Esophagus muscularis mucosa (tissue), 4 donors: ENCODE measurements at places on chromosomes 1 and 21.
A peak's percentile ranks its signal among the peaks of the same experiment; 100 is the strongest.

GRCh38 chr1:222097588-222097987, 355.7 kb upstream of the DUSP10 start:
- DNase-seq = peak; percentile 78
- H3K4me1 ChIP-seq = no peaks in the 10 kb centered on the region
- no peaks in the 10 kb centered on the region for H3K36me3 ChIP-seq
- no peak overlapping the region for H3K27ac ChIP-seq
- no peaks in the 10 kb centered on the region for H3K27me3 ChIP-seq
- no peak overlapping the region for H3K4me3 ChIP-seq

DNA sequence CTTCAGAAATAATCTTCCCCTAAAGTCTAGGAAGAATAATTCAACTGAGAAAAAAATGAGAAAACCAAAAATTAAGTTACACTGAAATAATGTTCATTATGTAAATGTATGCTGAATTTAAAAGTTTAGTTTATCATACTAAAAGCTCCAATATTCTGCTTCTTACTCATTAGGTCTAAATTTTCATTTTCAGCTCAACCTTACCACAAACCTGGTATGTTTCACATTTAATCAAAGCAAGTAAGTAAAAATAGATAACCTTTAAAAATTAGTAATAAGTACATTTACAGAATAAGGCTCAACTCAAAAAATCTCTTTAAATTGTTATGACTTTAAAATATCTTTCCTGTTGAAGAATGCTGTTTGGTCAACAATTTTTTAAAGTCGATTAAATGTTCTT, 15.0 kb downstream of the BTG3 start:
- H3K4me1 ChIP-seq = no peaks in the 10 kb centered on the region
- H3K4me3 ChIP-seq = no peak overlapping the region

DNA sequence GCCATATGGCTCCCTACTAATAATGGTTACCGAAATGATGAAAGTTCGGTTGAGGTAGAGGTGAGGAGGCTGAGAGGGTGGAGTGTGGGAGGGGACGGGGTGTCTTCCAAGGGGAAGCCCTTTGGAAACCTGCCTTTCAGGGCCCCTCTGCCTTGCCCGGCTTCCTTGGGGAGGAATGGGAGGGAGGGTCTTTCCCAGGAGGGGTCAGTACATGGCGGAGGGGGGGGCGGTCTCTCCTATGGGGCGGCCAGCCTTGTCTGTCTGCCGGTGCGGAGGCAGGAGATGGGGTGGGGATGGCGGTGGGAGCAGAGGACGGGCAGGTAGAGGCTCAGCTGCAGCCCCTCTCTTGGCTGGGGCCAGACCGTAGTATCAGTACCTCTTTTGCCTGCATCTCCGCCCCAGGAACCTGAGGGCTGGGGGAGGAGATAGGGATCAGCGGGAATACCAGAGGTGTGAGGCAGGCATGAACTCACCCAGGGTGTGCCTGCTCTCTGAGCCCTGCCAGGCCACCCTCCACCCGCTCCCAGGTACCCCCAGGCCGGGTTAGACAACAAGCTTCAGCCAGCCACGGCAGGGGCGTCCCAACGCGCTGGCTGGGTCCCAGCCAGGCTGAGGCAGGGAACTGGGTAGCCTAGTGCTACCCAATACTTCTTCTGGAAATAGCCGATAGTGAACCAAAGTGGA, 79.4 kb upstream of the POU3F1 start:
- no peak overlapping the region for H3K27ac ChIP-seq
- no peak overlapping the region for H3K4me3 ChIP-seq
- no peak for DNase-seq
- H3K36me3 ChIP-seq = no peaks in the 10 kb centered on the region
- H3K4me1 ChIP-seq = no peaks in the 10 kb centered on the region
- H3K27me3 ChIP-seq = no peaks in the 10 kb centered on the region

DNA sequence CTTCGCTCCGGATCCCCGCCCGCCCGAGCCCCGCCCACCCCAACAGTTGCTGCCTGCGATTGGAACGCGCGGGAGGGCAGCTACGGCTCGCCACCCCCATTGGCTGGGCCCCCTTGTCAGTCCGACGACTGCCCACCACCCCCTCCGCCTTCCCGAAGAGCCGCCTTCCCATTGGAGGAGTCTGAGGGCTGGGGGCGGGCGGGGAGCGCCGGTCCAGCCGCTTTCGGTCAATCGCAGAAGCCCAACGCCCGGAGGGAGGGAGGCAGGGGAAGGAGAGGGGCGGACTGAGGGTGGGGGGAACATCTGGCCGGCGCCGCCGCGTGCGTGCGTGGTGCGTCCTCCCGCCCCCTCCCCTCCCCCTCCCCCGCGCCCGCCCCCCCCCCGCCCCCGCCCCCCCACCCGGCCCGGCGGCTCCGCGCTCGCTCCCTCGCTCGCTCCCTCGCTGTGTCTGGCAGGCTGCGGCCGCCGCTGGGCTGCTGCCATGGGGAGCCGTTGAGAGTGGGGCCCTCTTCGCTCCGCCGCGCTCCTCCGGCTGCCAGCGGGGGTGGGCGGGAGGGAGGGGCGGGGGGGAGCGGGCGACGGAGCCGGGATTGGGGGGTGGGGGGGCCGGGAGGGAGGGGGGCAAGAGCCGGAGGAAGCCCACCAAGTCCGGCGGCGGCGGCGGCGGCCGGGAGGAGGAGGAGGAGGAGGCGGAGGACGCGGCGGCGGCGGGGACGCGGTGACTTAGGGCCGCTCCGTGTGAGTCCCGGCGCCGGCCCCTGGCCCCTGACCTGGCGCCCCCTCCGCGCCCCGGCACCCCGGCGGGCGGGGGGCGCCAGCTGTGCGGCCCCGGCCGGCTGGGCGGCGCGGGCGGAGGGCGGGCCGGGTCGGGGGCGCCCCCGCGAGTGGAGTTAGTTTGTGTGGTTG, 2.6 kb upstream of the ZBTB18 start:
- no peaks in the 10 kb centered on the region for H3K27me3 ChIP-seq
- H3K4me3 ChIP-seq = peak overlapping the region; percentile 97
- H3K4me1 ChIP-seq = peaks cover 38% of the 10 kb centered on the region
- H3K27ac ChIP-seq = peak overlapping the region; percentile 96
- no peaks in the 10 kb centered on the region for H3K36me3 ChIP-seq

DNA sequence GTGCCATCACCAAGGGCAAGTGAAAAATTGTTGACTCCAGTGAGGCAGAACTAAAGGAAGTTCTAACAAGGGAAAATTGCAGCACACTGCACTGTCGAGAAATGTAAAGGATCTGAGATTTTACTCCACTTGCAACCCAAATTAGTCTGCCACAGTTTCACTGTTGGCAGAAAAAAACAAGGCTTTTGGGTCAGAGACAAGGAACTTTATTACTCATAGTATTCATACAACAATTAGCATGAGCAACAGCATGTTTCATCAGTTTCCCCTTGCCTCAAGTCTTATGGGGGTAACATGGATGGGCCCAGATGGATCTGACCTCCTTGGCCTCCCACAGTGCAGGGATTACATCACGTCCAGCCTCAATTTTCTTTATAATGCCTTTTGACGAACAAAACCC, 125.3 kb downstream of the LTN1 start:
- H3K27me3 ChIP-seq = no peaks in the 10 kb centered on the region
- peaks cover 22% of the 10 kb centered on the region for H3K36me3 ChIP-seq
- H3K4me3 ChIP-seq = no peak overlapping the region
- DNase-seq = no peak
- H3K27ac ChIP-seq = no peak overlapping the region

DNA sequence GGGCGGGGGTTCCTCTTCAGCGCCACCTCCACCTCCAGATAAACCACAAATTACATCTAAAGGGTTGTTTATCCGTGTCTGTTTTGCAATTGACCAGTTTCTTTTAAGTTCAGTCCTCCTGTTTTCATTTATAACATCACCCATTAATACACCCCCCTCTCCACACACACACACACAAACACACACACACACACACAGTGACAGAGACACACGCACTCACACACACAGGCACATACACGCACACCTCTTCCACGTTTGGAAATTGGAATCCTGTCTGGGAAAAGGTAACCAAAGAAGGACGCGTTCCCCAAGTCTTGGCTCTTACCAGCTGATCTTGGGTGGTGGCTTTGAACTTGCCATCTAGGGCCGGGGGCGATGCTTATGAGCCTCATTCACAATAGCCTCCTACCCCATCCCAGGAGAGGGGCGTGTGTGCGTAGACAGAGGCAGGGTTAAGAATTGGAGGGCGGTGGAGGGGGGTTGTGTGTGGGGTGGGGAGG, 442 bp upstream of the CSMD2 start:
- no peaks in the 10 kb centered on the region for H3K27me3 ChIP-seq
- no peaks in the 10 kb centered on the region for H3K36me3 ChIP-seq
- H3K4me1 ChIP-seq = peaks cover 27% of the 10 kb centered on the region
- H3K27ac ChIP-seq = no peak overlapping the region
